Right lung (tissue), 10 donors: ENCODE measurements at places on chromosomes 2 and 18. TPM values are rescaled to one million over a fixed set of nuclear protein-coding genes. Genes with fewer than 3 reads are reported as not detected.

PARD3B gene
- polyA plus RNA-seq = 16.9 TPM

PIEZO2 gene
- 232 TPM for polyA plus RNA-seq

SPC25 gene
- 10.7 TPM for polyA plus RNA-seq

TUBB8B gene
- not detected for polyA plus RNA-seq

CAVIN2 gene
- 116 TPM for polyA plus RNA-seq

INHBB gene
- 0.28 TPM for polyA plus RNA-seq

GREB1L gene
- polyA plus RNA-seq = 0.58 TPM
